ENCODE measurements at places on chromosomes 3 and 15. TPM values are rescaled to one million over a fixed set of nuclear protein-coding genes. Genes with fewer than 3 reads are reported as not detected.

TMEM266 gene
- not detected for total RNA-seq

DNA sequence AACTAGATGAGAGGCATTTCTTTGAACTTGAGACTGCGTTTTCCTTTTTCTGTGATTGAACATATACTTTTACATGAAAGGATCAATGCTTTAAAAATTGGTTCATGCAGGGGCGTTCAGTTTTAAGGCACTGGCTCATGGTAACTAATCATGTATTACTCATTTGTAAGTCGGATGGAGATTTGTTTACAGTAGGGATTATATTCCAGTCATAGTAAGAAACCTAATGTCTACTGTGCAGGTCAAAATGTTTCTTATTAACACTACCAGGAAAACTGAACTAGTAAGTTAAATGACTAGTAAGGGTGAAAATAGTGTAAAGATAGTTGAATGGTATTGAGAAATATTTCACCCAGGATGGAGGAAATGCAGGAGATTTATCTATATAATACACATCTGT lies 258.8 kb upstream of the GBE1 start:
- no peaks in the 10 kb centered on the region for H3K27me3 ChIP-seq
- no peaks in the 10 kb centered on the region for H3K4me1 ChIP-seq
- H3K36me3 ChIP-seq = no peaks in the 10 kb centered on the region
- H3K4me3 ChIP-seq = no peak overlapping the region
- H3K27ac ChIP-seq = no peak overlapping the region

LRRN1 gene
- not detected for total RNA-seq

DNA sequence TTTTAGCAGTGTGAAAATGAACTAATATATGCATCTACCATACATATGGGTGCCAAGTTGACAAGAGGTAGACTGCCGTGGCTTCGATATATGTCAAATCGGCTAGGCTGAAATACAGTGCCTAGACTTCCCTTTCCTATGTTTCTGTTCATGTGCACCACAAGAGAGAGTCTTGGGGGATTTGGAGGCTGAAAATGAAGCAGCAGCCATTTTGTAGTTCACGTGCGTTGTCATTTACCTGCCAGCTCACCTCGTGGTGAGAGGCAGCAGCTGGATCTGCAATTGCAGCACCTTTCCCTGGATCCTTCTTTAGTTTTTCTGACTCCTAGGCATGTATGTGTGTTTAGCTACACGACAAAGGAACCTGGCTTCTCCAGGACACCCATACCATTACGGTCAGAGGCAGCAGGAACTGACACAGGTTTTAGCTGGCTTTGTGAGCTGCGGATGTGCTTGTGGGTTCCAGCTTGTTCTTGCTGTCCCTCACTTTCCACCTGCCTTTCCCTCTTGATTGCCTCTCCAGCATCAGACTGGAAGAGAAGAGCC lies 40.5 kb upstream of the SIAH2 start:
- H3K4me3 ChIP-seq = no peak overlapping the region
- no peak overlapping the region for H3K27ac ChIP-seq
- peaks cover 41% of the 10 kb centered on the region for H3K27me3 ChIP-seq
- no peak for DNase-seq
- peaks cover 6% of the 10 kb centered on the region for H3K4me1 ChIP-seq
- H3K36me3 ChIP-seq = peaks cover 12% of the 10 kb centered on the region

HTR3E gene
- not detected for total RNA-seq

GRCh38 chr3:178310949-178311348 lies 225.3 kb upstream of the KCNMB2 start:
- H3K4me3 ChIP-seq = no peak overlapping the region
- no peak for DNase-seq
- H3K27me3 ChIP-seq = peaks cover 19% of the 10 kb centered on the region

GRCh38 chr3:98731720-98732285 lies 31.3 kb upstream of the ST3GAL6 start:
- H3K4me3 ChIP-seq = peak overlapping the region; percentile 82
- H3K27me3 ChIP-seq = peaks cover 66% of the 10 kb centered on the region
- no peak overlapping the region for H3K27ac ChIP-seq
- H3K36me3 ChIP-seq = peaks cover 3% of the 10 kb centered on the region
- DNase-seq = no peak
- peaks cover 2% of the 10 kb centered on the region for H3K4me1 ChIP-seq

DNA sequence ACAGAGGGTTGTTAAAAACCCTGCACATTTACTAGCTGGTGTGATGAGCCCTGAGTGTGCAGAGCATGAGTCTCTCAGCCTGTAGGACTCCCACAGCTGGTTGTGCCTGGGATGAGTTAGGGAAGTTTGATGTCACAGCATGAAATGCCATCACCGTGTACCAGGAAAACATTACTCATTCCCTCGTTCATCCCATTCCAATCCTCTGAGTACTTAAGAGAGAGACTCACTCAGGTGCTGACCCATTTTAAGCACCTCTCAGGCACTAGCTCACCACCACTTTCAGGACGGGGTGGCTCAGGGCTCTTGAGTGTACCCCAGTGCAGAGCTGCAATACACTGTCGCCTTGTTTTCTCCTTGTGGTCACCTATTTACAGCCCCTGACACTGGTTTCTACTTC lies 18.7 kb downstream of the MGLL start:
- H3K4me1 ChIP-seq = peaks cover 10% of the 10 kb centered on the region
- H3K36me3 ChIP-seq = peaks cover 2% of the 10 kb centered on the region
- H3K4me3 ChIP-seq = no peak overlapping the region
- no peak for DNase-seq
- H3K27ac ChIP-seq = no peak overlapping the region

DOCK3 gene
- total RNA-seq = 1.9 TPM

DNA sequence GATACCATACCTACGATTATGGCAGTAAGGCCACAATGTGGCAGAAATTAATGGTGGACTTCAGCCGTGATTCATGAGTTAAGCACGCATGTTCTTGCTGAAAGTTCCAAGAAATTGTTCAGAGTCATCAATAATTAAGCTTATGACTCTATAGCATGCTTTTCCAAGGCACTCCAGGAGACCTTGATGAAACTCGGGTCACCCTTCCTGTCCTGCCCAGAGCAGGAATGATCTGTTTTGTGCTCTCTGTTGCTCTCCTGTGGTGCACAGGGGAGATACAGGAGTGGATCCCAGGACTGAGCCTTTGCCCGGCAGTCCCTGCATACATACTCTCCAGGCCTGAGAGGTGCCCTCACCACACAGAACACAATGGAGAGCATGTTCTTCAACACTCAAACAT lies 141.6 kb upstream of the SLC2A2 start:
- peaks cover 26% of the 10 kb centered on the region for H3K4me1 ChIP-seq
- H3K36me3 ChIP-seq = peaks cover 19% of the 10 kb centered on the region
- no peaks in the 10 kb centered on the region for H3K27me3 ChIP-seq

- H3K4me1 ChIP-seq = peaks cover 8% of the 10 kb centered on the region
- DNase-seq = no peak
- peaks cover 46% of the 10 kb centered on the region for H3K27me3 ChIP-seq
- no peak overlapping the region for H3K27ac ChIP-seq
- no peak overlapping the region for H3K4me3 ChIP-seq
Measured at GRCh38 chr3:10465161-10465560, 40.2 kb downstream of the ATP2B2 start.

ANKUB1 gene
- not detected for total RNA-seq

- H3K4me3 ChIP-seq = peak within 1 kb of the TSS; percentile 96
- H3K36me3 ChIP-seq = no peaks in the 10 kb centered on the region
- DNase-seq = peak; percentile 95
- peaks cover 31% of the 10 kb centered on the region for H3K4me1 ChIP-seq
- no peaks in the 10 kb centered on the region for H3K27me3 ChIP-seq
- H3K27ac ChIP-seq = peak within 1 kb of the TSS; percentile 93
Measured at GRCh38 chr15:90934949-90935751, at the start of gene UNC45A. Gene UNC45A (plus strand): TSS chr15:90935285. CDS start chr15:90935325, 40 bp downstream.

WDR76 gene
- 10.5 TPM for total RNA-seq

GRCh38 chr3:55476515-55476914 lies 10.6 kb downstream of the WNT5A start:
- peaks cover 53% of the 10 kb centered on the region for H3K27me3 ChIP-seq
- no peaks in the 10 kb centered on the region for H3K36me3 ChIP-seq
- no peak for DNase-seq
- H3K4me3 ChIP-seq = no peak overlapping the region
- H3K27ac ChIP-seq = no peak overlapping the region
- no peaks in the 10 kb centered on the region for H3K4me1 ChIP-seq

SI gene
- not detected for total RNA-seq

IGSF11 gene
- total RNA-seq = 1.6 TPM

DNA sequence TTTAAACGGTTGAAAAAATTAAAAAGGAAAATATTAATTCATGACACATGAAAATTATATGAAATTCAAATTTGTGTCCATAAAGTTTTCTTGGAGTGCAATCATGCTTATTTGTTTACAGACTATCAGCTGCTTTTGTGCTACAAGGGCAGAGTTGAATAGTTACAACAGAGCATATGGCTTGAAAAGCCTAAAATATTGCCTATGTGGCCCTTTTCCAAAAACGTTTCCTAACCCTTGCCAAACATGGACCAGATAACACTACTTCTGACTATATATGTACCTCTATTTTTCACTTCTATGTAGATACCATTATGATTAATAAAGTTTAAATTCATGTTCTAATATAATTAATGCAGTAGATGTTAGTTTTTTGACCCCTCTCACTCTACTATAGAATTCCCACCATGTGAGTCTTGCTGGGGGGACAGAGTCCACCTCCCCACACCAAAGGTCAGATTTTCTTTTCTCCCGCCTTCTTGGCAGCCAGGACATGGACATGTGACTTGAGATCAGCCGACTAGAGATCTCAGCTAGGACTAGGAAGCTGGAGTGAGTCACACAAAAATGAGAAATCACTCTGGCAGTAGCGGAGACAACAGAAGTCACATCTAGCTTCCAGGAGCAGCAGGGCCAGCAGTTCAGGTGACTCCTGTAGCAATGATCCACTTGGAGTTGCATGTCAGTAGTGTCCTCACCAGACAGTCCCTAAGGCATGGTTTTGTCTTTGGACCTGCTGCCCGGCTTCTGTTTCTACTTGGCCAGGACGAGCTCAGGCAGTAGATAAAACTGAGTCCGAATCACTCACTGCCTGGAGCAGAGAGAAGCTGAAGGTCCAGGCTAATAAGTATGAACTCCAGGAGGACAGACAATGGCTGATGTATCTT lies 22.4 kb downstream of the CIAO2A start:
- no peak overlapping the region for H3K4me3 ChIP-seq
- H3K27ac ChIP-seq = no peak overlapping the region
- no peaks in the 10 kb centered on the region for H3K27me3 ChIP-seq
- H3K36me3 ChIP-seq = no peaks in the 10 kb centered on the region

GRCh38 chr15:99966815-99967214 lies 233.6 kb upstream of the LYSMD4 start:
- DNase-seq = no peak
- peaks cover 5% of the 10 kb centered on the region for H3K36me3 ChIP-seq
- no peak overlapping the region for H3K27ac ChIP-seq
- H3K4me3 ChIP-seq = no peak overlapping the region
- H3K27me3 ChIP-seq = peaks cover 8% of the 10 kb centered on the region

DNA sequence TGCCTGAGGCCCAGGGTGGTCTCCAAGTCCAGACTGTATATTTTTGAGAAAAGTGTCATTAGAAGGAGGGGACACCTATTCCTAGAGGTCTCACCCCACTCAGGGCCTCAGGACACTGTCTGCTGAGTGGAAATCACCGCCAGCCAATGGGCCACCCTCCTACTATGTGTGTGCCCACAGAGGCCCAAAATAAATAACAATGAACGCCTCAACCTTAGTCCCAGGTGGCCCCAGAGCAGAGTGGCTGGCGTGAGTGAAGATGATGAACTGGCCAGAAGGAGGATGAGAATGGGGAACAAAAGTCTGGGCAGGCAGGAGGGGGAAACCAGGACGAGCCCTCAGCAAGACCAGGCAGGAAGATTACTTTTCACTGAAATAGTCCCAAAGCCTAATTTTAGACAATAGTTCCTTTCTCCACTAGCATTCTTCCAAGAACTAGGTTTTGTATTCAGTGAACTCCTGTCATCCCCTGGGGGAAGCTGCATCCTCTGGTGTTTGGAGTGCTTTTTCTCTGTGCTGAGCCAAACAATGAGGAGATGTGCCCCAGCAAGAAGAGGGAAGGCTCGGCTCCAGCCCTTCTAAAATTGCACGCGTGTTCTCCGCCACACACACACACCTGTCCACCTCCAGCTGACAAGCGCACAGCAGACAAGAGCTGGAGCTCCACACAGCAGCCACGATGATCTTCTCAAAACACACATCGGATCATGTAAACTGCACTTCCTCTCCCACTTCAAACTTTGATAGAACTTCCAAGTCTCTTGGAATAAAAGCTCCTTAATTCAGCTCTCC lies 72.2 kb downstream of the ADCY5 start:
- DNase-seq = no peak
- no peak overlapping the region for H3K27ac ChIP-seq
- no peak overlapping the region for H3K4me3 ChIP-seq
- no peaks in the 10 kb centered on the region for H3K36me3 ChIP-seq
- peaks cover 12% of the 10 kb centered on the region for H3K27me3 ChIP-seq
- H3K4me1 ChIP-seq = peaks cover 2% of the 10 kb centered on the region

DNA sequence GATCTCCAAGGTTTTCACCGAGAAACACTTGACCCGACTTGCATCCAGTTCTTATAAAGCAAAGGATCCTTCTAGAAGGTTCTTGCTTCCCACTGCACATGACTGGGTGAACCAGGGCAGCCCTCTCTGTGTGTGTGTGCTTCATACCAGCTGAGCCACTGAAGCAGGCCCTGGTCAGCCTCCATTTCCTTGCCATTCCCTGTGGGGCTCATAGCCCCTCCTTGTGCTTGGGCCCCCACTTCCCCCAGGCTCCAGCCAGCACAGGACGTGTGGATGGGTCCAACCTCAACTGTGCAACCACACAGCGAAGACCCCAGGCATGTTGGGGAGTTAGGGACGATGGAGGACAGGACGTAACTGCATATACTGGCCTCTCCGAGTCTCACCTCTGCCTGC lies 15.5 kb downstream of the KLF15 start:
- peaks cover 34% of the 10 kb centered on the region for H3K27me3 ChIP-seq
- H3K36me3 ChIP-seq = no peaks in the 10 kb centered on the region
- no peak overlapping the region for H3K27ac ChIP-seq
- H3K4me1 ChIP-seq = no peaks in the 10 kb centered on the region
- H3K4me3 ChIP-seq = no peak overlapping the region

DNA sequence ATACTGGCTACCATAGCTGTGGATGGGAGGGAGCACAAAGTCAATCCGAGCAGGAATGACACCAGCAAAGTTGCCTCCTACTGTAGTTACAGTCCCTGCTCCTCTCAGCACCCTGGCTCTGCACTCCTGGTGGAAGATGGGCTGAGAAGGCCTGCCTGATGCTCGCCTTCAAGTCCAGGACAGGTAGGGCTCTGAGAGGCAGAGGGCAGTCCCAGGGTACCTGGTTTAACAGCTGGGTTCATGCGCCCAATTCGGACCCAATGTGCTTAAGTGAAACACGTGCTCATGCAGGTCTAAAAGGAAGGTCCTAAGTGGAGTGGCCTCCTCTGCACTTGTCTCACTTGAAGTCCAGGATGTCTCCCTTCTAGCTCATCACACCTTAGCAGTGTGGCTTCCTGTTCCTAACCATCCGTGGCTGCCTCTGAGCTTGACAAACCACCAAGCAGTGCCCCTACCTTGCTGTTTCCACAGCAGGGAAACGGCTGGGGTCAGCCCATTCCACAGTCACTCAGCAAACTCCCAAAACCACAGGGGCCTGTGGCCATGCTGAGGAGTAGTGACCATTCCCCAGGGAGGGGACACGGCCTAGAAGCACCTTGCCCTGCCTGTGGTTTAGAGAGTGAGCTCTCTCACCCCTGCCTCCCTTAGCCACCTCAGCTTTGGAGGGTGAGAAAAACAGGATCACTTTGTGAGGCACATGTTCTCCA lies 3.9 kb upstream of the MUSTN1 start:
- no peaks in the 10 kb centered on the region for H3K27me3 ChIP-seq
- no peak for DNase-seq
- peaks cover 25% of the 10 kb centered on the region for H3K4me1 ChIP-seq

Measured in T-helper 17 cell (primary cell).